Stimulated activated CD4-positive, alpha-beta T cell treated with anti-CD3 and anti-CD28 coated beads, Interleukin-12 subunit alpha, Interleukin-12 subunit beta, amount 100 ng/mL, for 48 hours (primary cell): ENCODE measurements at places on chromosomes 6 and 20.

GRCh38 chr20:49846206-49846807 lies 33.7 kb downstream of the SLC9A8 start:
- peak; percentile 69 for DNase-seq

GRCh38 chr6:28125401-28125800 lies 992 bp downstream of the ZSCAN16 start:
- DNase-seq, result no peak

DNA sequence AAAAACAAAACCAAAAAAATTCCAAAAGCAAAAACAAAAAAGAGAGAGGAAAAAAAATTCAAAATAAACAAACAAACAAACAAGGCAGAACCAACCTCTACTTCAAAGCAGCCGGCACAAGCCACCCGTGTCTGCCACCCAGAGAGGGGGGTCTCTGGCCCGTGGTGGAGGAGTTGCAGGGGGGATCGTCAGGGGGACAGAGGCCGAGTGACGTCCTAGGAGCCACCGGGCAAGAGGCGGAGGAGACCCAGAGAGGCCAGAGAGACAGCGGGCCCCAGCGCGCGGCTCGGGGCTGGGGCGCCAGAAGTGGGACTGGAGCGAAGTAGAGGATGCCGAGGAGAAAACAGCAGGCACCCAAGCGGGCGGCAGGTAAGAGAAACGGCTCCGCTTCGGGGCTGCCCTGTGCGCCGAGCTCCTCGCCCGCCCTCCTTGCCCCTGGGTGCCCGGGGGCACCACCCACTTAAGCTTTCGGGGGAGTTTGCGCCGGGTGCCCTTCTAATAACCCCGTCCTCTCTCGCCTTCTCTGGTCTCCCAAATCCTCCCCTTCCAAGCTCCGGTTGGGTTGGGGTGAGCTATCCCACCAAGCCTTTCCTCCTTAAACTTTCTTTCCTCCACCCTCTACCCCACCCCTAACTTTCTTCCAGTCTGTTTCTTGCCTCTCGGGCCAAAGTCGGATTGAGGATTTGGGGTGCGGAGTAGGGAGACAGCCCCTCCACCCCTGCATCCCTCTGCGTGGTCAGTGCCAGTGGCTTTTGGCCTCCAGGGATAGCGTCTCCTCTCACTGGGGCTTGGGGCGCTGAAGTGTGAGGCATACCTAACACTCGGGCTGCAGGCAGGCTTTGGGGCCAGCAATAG lies 1.0 kb downstream of the TSHZ2 start:
- no peak for DNase-seq

GRCh38 chr6:135534773-135535380 lies 37.3 kb upstream of the AHI1 start:
- DNase-seq, result no peak

DNA sequence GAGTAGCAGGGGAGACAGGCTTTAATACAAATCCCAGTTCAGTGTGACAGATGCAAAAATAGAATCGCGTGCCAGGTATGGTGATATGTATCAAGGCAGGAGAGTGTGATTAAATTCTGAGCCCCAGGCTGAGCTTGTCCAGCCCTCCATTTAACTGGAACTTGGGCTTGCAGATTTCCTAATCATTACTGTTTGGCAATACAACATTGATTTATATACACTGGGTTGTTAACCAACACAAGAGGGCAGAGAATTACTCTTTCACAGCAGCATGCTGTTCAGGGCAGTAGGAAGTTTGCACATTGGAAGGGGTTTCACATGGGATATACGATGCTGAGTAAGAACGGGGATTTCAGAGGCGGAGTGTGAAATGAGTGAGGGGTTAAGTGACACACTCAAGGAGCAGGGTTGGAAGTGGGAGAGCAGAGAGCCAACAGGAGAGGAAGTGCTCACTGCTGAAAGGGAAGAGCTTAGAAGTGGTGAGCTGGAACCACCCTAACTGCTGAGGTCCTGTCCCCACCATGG lies 70.8 kb upstream of the ATXN1 start:
- DNase-seq, result no peak

DNA sequence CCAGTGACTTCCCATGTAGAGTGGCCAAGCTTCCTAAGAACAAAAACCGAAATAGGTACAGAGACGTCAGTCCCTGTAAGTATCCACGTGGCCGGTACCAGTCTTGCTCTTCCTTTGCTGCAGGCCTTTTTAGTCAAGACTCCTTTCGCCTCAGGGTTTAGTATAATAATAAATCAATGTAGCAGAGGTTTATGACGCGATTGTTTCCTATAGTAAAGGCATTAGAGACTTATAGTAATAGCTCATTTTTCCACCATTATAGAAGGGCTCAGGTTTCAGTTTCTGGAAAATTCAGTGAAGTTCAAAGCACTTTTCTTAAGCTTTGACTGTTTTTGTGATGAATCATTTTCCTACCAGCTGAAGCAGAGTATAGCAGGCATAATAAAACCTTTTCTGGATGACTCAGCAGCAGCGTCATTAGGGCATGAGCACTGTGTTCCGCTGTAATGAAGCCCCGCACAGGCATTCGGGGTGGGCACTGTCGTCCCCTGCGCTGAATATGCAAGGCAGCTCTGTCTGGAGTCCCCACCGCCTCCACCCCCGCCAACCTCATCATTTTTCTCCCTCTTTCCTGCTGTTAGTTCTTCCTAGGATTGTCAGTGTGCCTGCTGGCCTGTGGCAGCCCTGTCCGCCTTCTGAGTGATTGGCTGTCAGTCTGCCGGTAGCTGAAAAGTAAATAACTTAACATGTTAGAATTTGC lies 51.3 kb downstream of the PTPN1 start:
- peak; percentile 54 for DNase-seq

DNA sequence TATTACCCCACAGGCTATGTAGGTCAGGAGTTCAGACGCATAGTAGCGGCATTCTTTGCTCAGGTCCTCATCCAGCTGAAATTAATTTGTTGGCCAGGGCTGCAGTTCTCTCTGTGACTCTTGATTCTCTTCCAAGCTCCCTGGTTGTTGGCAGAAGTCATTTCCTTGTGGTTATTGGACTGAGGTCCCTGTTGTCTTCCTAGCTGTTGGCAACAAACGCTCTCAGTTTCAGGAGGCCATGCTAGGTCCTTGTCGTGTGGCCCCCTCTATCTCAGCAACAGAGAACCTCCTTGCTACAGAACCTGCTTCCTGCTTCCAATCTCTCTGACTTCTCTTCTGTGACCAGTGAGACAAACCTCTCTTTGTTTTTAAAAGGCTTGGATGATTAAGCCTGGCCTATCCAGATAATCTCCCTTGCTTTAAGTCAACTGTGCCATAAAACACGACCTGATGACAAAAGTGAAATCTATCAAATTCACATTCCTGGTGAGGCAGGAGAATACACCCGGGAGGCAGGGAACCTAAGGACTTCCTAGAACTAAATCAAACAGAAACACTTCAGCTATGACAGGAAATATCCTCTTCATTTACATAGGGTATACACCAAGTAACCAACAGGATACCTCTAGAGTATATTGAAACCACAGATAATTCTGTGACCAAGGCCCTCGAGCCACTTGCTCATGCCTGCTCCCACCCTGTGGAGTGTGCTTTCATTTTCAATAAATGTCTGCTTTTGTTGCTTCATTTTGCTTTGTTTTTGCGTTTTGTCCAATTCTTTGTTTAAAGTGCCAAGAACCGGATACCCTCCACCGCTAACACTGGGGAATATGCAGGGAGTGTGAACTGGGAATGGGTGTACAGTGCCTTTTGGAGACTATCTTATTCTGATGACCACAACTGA lies 196.0 kb downstream of the BTBD3 start:
- no peak for DNase-seq

GRCh38 chr6:47476781-47477496 lies 650 bp upstream of the CD2AP start:
- DNase-seq, result no peak

- DNase-seq, result no peak
Measured at GRCh38 chr6:132998418-132998817, 184.0 kb downstream of the RPS12 start.

DNA sequence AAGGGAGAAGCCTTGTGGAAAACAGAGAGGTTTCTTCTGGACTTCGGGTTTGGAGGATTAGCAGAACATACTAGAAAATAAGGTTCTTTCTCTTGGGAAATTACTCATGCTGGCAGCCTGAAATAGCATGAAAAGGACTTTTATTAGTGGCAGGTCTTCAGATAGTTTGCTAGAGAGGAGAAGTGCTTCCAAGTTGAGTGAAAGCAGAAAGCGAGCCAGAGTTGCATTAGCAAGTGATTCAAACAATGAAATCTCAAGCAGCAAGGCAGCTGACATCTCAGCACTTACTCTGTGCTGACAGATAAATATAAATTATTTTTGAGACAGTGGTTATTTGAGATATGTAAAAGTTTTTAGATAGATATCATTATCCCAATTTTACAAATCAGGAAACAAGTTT lies 91.9 kb downstream of the PLCB4 start:
- DNase-seq, result no peak

DNA sequence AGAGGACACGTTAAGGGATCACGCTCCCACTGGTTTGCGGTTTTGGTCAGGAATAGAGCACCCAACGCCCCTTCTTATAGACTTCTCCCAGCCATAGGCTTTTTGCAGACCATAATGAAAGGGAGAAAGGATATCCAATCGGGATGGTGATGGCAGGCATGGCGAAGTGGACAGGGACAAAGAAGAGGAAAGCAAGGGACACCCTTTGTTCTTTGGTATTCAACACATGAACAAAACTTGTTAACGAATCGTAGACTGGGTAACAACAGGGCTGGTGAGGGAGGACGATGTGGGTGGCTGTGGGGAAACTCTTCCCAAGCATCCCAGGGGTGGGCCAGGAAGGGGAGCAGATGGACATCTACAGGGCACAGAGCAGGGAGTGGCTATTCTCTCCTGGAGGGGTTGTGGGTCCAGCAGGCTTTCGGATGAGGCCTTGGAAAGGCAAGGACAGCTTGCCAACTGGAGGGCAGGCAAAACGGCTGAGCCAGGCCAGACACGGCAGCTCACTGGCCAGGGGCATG lies 1.4 kb upstream of the HSP90AB1 start:
- no peak for DNase-seq

DNA sequence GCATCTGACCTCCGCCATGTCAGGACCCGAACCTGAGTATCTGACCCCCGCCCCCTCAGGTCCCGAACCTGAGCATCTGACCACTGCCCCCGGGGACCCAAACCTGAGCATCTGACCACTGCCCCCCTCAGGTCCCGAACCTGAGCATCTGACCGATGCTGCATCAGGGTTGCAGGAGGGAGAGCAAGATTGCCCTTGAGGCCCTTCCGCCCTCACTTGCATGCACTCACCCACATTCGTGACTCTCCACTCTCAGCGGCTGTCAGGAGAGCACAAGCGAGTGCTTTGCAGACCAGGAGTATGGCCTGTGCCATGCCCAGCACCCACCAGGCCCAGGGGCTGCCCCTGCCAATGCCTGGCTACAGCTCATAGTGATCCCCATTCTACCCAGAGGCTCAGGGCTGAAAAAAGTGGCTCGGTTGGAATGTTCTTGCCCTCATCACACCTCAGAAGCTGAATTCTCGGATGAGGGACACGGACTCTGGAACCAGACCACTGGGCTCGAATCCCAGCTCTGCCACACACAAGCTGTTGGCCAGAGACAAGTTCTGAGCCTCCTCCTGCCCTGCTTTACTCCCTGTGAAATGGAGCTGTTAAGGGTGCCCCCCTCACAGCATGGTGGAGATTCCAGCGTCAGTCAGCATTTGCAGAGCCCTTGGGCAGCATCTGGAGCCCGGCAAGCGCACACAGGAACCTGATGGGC lies 82.1 kb downstream of the DLL1 start:
- no peak for DNase-seq

DNA sequence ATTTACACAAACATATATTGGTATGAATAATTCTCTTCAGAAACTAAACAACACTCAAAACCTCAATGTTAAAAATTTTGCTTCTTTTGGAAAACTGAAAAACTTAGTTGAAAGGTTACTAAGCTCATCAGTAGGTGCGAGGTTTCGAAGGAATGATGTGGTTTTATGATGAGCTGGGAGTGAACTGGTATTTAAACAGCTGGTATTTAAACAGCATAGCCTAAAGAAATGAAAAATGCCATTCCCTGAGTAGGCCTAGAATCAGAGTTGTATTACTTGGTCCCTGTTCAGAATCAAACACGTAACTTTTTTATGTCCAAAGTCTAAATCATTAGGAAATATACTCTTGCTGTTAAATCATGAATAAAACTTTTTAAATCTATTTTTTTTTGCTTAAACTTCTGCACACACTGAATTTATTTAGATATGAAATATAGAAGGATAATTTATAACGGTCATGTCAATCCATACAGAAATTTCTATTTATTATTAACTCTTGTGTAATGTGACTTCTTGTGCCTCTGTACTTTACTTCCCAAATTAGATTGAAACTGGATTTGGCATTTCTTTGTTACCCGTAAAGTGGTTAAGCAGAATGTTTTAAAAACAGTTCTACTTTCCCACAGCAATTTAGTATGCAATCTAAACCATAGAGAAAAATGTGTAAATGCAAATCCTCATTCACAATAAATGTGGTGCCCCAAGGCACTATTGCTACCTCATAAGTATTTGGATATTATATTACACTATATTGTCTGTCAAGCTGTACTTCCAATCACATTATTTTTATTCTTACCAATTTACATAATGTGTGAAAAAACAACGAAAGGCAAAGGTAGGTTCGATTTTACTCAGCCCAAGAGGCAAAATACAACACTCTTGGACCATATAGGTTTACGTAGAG lies 124.1 kb downstream of the HS3ST5 start:
- no peak for DNase-seq

GRCh38 chr20:35702824-35703695 lies 3.9 kb downstream of the ROMO1 start:
- no peak for DNase-seq

GRCh38 chr6:136090929-136091328 lies 159.2 kb downstream of the MTFR2 start:
- DNase-seq, result no peak
